ENCODE measurements at places on chromosomes 5 and 9.

DNA sequence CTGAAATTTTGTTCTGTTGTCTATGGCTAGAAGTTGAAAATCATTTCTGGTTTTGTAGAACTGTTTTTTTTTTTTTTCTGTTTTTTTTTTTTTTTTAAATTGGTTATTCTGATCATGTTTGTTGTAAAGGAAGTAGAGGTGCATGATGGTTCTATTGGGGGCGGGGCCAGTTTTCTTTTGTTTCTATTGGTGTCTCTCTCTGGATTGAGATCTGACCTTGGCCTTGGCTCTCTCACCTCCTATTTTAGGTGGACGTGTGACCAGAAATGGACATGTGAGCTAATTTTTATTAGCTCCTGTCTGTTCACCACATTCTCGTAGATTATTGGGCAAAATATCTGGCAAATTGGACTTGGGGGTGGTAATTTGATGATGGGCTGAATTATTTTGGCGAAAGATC is 3.2 kb downstream of the ZNF618 start:
- DNase-seq, result no peak

DNA sequence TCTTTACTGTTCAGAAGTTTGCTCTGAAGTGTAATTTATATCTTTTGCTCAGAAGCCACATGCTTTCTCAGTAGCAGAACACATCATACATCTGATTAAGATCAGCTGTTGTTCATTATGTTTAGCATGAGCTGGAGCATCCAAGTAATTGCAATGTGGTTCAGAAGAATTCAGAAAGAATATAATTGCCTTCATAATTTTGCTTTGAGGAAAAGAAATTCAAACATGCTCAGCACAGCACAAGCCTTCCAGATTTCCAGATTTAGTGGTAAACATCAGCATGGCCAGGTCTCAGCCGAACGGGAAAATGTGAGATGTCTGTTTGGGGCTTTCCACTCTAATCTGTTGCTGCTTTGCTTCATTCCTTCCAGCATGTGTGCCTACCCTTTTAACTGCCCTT is 65.9 kb downstream of the ITGA1 start:
- DNase-seq, result no peak

GRCh38 chr9:91035825-91036208 is 234.2 kb downstream of the SYK start:
- peak; percentile 43 for DNase-seq

DNA sequence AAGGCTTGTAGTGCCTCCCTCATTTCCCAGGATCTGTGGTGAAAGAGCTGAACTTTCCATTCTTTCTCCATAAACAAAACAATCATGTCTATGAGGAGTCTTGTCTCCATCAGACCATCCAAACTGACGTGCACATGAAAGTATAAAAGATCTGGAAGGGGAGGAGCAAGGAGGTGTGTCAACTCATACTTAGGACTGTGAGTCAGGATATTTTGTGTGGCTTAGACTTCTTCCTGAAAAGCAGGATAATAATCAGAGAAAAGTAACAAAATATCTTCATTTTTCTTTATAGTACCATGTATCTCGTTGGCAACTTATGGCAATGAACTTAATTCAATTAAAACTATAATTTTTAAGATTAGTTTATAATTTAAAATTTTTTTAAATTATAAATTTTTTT is 96.0 kb upstream of the PRRC1 start:
- no peak for DNase-seq

DNA sequence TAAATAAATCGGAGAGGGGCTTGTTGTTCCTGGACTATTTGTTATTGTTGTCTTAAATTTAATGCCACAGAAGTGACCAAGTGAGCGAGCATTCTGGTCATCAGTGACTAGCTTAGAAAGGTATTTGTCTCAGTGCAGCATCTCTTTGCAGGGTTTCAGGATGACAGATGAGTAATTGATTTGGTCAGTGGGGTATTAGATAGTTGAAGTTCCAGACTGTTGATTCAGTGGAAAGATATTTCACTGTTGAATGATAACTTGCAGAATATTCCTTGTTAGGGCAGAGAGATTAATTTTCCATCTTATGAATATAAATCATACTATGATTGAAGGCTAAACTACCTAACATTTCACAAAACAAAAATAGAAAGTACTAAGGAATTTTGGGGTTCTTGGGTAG is 122.4 kb downstream of the TRIO start:
- DNase-seq, result no peak
